ENCODE measurements at places on chromosomes 7 and 10.

GRCh38 chr10:90604636-90605035 lies 253.2 kb downstream of the HTR7 start:
- no peak for DNase-seq

DNA sequence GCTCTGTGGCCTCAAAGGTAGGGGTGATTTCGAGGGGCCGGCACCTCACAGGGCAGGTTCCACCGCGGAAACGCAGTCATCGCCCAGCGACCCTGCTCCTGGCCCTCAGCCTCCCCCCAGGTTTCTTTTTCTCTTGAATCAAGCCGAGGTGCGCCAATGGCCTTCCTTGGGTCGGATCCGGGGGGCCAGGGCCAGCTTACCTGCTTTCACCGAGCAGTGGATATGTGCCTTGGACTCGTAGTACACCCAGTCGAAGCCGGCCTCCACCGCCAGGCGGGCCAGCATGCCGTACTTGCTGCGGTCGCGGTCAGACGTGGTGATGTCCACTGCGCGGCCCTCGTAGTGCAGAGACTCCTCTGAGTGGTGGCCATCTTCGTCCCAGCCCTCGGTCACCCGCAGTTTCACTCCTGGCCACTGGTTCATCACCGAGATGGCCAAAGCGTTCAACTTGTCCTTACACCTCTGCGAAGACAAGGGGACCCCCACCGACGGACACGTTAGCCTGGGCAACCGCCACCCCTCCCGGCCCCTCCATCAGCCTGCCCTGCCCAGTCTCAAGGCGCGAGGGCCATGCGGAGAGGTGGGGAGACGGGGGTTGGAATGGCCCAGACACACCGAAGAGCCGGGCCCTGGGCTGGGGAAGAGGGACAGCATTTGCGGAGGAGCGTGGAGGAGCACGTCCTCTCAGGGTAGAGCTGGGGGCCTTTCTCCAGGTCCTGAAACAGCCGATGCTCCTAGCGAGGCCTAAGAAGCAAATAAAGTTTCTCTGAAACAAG lies 6.0 kb downstream of the SHH start:
- DNase-seq = no peak

DNA sequence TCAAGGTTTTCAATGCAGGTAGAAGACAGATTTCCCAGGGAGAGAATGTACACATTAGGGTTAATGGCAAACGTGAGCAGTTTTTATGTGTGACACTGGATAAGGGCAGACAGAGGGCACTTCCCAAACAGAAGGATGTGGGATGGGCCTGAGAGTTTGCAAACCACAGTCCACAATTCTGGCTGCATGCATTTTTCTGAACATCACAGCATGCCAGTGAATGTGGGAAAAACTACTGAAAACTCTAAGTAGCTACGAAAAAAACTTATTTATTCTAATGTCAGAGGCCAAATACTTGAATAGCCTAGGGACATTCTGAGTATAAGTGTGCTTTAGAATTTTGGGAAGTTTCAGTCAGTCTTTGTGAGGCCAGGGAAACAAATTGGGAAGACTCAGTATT lies 145.9 kb downstream of the NRCAM start:
- no peak for DNase-seq

GRCh38 chr10:19974138-19974537 lies 157.9 kb downstream of the PLXDC2 start:
- no peak for DNase-seq

- DNase-seq = no peak
These were observed 34.0 kb downstream of the SPDYE6 start for GRCh38 chr7:102322202-102322715.

DNA sequence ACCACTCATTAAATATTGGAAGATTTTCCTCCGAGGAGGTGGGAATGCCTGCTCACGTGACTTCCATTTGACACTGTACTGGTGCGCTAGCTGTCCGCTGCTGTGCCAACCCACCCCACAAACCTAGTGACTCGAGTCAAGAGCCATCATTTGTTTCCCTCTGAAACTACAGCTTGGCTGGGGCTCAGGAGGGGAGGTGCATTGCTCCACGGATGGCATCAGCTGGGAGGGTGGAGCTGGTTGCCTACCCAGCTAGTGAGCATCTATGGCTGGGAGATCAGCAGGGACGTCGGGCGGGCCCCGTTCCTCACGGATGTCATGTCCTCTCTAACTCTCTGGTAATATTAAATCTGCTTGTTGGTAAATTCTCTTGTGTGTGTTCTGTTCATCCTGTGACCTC lies 9.5 kb upstream of the FOXL3 start:
- no peak for DNase-seq

DNA sequence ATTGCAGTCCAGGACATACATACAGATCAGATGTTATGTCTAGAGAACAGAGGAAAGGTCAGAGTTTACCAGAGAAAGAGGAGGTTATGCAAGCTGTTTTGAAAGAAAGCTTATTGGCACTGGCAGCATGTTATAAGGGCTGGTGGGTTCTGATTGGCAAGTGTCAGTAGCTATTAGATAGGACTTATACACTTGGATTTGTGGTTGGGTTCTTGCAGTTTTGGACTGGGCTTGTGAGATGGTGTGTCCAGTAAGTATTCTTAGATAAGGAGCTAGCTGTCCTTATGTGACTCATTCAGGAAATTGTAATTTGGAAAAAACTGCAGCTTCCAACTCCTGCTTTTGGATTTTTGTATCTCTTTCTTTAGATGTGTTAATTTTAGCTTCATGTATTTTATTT lies 130.7 kb upstream of the NAMPT start:
- DNase-seq = no peak

DNA sequence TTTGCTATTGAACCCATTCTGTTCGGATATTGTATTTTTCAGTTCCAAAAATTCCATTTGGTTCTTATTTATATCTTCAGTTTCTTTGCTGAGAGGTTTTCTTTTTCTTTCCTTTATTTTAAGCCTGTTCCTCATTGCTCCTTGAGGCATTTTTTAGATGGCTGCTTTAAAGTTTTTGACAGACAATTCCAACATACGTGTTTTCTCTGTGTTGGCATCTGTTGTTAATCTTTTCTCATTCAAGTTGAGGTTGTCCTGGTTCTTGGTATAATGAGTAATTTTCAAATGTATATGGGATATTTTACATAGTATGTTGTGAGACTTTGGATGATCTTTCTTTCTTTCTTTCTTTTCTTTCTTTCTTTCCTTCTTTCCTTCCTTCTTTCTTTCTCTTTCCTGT lies 1078.0 kb upstream of the CELF2 start:
- DNase-seq = no peak

GRCh38 chr10:102738692-102739121 lies 5.0 kb upstream of the WBP1L start:
- DNase-seq = no peak

GRCh38 chr10:52212802-52213201 lies 101.3 kb upstream of the DKK1 start:
- no peak for DNase-seq

DNA sequence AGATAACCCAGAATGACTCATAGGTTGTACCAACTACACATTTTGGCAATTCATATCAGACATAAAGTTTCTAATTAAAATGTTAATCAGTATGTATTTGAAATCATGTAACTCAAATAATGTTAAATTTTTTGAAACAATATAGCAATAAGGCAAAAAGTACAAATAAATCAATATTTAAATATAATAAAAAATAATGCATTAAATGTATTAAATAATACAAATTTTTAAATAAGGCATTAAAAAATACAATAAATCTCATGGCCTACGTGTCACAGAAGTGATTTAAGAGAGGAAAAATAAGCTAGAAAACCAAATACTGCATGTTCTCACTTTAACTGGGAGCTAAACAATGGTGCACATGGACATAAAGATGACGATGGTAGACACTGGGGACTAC lies 9.1 kb downstream of the PON2 start:
- no peak for DNase-seq

GRCh38 chr7:124692425-124692824 lies 73.2 kb downstream of the GPR37 start:
- no peak for DNase-seq

- no peak for DNase-seq
These were observed 196.9 kb upstream of the RHOBTB1 start for GRCh38 chr10:61140765-61141392.
